ENCODE measurements at places on chromosomes 7 and 10. TPM values are rescaled to one million over a fixed set of nuclear protein-coding genes. Genes with fewer than 3 reads are reported as not detected.

- no peak overlapping the region for H3K4me3 ChIP-seq
- H3K36me3 ChIP-seq: no peaks in the 10 kb centered on the region
- no peaks in the 10 kb centered on the region for H3K27me3 ChIP-seq
- no peaks in the 10 kb centered on the region for H3K4me1 ChIP-seq
- DNase-seq: no peak
Measured at GRCh38 chr10:59587083-59587755, 122.4 kb downstream of the SLC16A9 start.

GRCh38 chr10:33287112-33287511 lies 47.4 kb downstream of the NRP1 start:
- no peak overlapping the region for H3K27ac ChIP-seq
- no peaks in the 10 kb centered on the region for H3K27me3 ChIP-seq
- no peaks in the 10 kb centered on the region for H3K36me3 ChIP-seq
- no peak for DNase-seq

GRCh38 chr10:2759233-2759632 lies 308.1 kb upstream of the PFKP start:
- H3K4me1 ChIP-seq: no peaks in the 10 kb centered on the region
- H3K4me3 ChIP-seq: no peak overlapping the region

- no peaks in the 10 kb centered on the region for H3K4me1 ChIP-seq
- no peak overlapping the region for H3K4me3 ChIP-seq
- H3K36me3 ChIP-seq: no peaks in the 10 kb centered on the region
- no peaks in the 10 kb centered on the region for H3K27me3 ChIP-seq
- no peak overlapping the region for H3K27ac ChIP-seq
Measured at GRCh38 chr10:48813825-48814224, 125.8 kb downstream of the LRRC18 start.

- H3K4me1 ChIP-seq: peaks cover 3% of the 10 kb centered on the region
- no peak overlapping the region for H3K27ac ChIP-seq
- no peaks in the 10 kb centered on the region for H3K27me3 ChIP-seq
- H3K4me3 ChIP-seq: no peak overlapping the region
Measured at GRCh38 chr7:74429153-74429747, 24.5 kb upstream of the GTF2IRD1 start.

DNA sequence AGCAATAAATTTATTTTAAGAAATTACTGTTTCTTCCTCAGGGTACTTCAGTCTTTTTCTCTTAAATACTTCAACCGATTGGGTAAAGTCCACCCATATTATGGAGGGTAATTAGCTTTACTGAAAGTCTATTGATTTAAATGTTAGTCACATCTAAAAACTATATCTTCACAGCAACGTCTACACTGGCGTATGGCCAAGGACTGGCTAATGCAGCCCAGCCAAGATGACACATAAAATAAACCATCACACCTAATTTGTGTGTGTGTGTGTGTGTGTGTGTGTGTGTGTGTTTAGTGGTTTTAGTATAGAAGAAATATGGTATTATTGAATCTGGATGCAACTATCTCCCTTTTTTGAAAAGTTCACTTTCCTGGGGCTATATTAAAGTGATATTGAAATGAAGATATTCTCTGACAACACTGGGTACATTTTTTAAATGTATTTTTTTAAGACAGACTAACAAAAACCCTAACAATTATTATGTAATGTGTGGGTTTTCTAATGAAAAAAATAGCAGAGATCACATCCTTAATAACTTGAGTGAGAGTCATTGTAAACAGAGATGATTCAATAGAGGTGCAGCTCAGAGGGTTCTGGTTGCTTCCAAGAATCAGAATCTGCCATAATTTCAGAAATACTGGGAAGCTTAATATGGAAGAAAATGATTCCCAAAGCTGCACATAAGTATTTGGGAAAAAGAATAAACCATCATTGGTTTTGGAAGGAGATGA lies 584.2 kb upstream of the MBL2 start:
- H3K36me3 ChIP-seq: no peaks in the 10 kb centered on the region
- no peaks in the 10 kb centered on the region for H3K4me1 ChIP-seq
- no peak for DNase-seq
- no peak overlapping the region for H3K27ac ChIP-seq

GRCh38 chr7:140981951-140982350 lies 32.8 kb downstream of the MRPS33 start:
- no peaks in the 10 kb centered on the region for H3K27me3 ChIP-seq
- no peaks in the 10 kb centered on the region for H3K36me3 ChIP-seq
- DNase-seq: no peak
- H3K4me1 ChIP-seq: peaks cover 18% of the 10 kb centered on the region
- no peak overlapping the region for H3K4me3 ChIP-seq

DNA sequence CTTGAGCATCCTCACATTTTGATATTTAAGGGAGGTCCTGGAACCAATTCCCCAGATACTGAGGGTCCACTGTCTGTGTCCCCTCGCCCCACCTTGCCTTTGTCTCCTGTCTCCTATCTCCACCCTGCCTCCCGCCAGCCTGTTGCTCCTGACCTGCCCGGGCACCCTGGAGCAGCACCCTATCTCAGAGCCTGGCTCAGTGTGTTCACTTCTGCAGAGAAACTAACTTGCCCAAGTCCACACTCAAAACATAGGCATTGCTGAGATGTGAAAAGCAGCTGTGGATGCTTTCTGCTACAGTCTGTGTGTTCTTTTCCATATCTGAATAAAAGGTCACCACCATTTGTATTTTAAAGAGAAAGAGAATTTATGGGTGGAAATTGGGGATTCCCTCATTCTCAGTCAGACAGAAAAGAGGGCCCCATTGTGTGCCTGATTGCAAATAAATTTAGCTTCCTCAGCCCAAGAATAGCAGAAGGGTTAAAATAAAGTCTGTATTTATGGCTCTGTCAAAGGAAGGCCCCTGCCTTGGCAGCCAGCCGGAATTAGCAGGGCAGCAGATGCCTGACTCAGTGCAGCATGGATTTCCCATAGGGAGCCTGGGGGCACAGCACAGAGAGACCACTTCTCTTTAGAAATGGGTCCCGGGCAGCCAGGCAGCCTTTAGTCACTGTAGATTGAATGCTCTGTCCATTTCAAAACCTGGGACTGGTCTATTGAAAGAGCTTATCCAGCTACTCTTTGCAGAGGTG lies 161.3 kb downstream of the EGFR start:
- no peaks in the 10 kb centered on the region for H3K36me3 ChIP-seq
- H3K4me3 ChIP-seq: no peak overlapping the region
- H3K27me3 ChIP-seq: no peaks in the 10 kb centered on the region
- no peak for DNase-seq

GRCh38 chr10:96089116-96089515 lies 41.0 kb upstream of the ZNF518A start:
- no peaks in the 10 kb centered on the region for H3K4me1 ChIP-seq
- H3K36me3 ChIP-seq: no peaks in the 10 kb centered on the region
- no peak overlapping the region for H3K27ac ChIP-seq
- DNase-seq: no peak
- no peak overlapping the region for H3K4me3 ChIP-seq

DNA sequence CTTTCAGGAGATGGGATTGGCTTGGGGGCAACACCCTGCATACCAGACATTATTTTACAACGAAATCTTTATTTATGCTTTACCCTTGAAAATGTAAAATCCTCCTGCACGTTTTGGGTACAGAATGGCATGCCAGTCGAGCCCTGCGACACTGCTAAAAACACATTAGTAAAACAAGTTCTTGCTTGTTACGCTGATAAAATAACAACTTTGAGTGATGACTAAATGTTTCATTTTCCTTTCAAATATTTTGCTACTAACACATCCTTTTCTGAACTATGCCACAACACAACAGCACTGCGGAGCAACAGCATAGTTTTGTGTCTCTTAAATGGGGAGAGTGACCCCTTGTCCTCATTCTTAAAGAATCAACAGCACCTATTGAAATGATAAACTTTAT lies 76.0 kb upstream of the SEMA3D start:
- H3K27ac ChIP-seq: no peak overlapping the region
- no peak for DNase-seq
- no peaks in the 10 kb centered on the region for H3K4me1 ChIP-seq
- no peaks in the 10 kb centered on the region for H3K27me3 ChIP-seq
- no peak overlapping the region for H3K4me3 ChIP-seq

DNA sequence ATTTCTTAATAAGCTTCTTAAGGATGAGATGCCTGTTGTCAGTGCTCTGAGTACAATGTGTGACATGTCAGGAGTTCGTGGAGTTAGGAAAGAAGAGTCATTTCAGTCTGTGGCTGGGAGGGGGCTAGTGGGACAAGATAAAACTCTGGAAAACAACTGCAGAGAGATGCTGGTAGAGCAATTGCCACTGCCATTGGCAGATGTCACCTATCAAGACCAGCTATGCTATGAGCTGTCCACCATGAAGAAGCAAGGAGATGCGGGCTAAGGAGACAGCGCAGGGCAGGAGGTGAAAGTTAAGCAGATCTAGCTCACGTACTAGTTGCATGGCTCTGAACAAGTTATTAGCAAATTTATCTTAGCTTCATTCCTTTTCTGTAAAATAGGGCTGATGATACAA lies 756.7 kb downstream of the KCNMA1 start:
- no peaks in the 10 kb centered on the region for H3K4me1 ChIP-seq
- H3K4me3 ChIP-seq: no peak overlapping the region
- H3K27me3 ChIP-seq: no peaks in the 10 kb centered on the region
- H3K36me3 ChIP-seq: no peaks in the 10 kb centered on the region
- DNase-seq: no peak

DNA sequence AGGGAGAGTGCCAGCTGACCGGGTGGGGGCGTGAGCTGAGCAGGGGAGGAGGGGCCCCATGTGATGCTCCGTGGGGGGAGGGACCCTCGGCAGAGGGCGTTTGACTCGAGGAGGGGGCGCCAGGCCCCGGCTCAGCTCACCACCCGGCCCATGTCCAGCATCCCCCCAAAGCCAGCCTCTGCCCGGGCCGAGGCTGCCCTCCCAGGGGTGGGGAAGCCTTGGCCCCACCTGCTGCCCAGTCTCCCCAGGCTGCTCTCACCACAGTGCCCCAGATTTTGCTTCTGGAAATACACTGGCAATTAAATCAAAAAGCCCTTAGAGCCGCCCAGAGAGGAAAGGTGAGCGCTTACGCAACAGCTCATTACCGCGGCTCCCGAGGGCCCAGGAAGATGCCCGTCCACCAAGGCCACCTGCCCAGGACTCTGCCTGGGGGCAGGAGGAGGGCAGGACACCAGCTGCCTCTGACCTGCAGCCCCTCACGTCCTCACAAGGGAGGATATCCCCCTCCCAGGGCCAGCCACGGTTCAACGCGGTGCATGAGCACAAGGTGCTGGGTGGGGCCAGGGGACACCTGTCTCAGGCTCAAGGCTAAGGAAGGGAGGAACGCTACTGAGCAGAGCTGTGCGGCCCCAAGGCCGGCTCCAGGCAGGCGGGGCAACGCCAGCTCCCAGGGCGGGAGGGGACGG lies 70.0 kb upstream of the INPP5A start:
- H3K27ac ChIP-seq: no peak overlapping the region
- no peak overlapping the region for H3K4me3 ChIP-seq
- H3K4me1 ChIP-seq: peaks cover 20% of the 10 kb centered on the region
- no peak for DNase-seq

DNA sequence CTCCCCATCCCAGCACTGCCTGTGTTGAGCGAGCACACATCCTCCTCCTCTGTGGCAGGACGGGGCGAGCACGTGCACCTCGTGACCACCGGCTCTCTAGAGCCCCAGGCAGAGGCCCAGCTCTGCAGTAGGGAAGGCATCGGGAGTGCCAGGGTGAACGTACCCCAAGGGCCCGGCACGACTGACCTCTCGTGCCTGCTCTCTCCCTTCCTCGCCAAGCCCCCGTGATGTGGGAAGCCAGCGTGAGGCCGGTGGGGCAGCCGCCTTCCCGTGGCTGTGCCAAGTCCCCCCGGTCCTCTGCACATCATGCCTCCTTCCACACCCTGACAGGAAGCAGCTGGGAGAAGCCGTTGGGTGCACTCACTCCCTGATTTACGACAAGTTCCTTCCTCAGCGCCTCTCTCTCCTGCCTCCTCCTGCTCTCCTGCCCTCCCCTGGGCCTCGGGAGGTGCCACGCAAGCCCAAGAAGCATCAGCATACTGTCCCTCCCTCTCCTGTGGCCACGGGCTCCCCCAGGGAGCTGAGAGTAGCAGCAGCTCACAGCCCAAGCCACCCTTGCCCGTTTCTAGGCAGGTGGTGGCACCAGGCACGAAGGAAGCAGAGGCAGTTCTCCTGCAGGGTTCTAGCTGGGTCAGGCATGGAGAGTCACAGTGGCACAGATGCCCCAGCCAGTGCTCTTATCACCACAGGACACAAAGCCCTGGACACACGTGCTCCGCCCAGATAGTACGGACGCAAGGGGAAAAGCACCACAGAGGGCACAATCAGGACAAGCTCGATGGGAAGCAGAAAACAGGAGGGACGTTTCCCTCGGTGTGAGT lies 47.0 kb downstream of the AMZ1 start:
- DNase-seq: no peak
- H3K36me3 ChIP-seq: no peaks in the 10 kb centered on the region
- H3K27ac ChIP-seq: no peak overlapping the region
- no peaks in the 10 kb centered on the region for H3K27me3 ChIP-seq
- no peak overlapping the region for H3K4me3 ChIP-seq
- peaks cover 14% of the 10 kb centered on the region for H3K4me1 ChIP-seq

- no peak overlapping the region for H3K27ac ChIP-seq
- no peaks in the 10 kb centered on the region for H3K27me3 ChIP-seq
- H3K36me3 ChIP-seq: no peaks in the 10 kb centered on the region
- peaks cover 22% of the 10 kb centered on the region for H3K4me1 ChIP-seq
Measured at GRCh38 chr10:124067825-124068400, 25.5 kb downstream of the CHST15 start.

DNA sequence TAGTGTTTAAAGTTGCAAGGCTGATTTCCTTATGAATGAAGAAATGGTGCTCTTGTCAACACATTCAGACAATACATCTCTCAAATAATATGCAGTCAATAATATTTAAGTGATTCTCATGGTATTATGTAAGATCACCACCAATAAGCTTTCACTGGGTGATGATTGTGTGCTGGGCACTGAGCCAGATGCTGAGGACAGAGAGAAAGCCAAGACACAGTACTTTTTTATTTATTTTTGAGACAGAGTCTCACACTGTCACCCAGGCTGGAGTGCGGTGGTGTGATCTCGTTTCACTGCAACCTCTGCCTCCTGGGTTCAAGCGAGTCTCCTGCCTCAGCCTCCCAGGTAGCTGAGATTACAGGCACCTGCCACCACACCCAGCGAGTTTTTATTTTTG lies 130.6 kb upstream of the LSM8 start:
- DNase-seq: no peak
- H3K4me1 ChIP-seq: peaks cover 3% of the 10 kb centered on the region
- H3K4me3 ChIP-seq: no peak overlapping the region

- H3K36me3 ChIP-seq: no peaks in the 10 kb centered on the region
- H3K4me3 ChIP-seq: no peak overlapping the region
- no peak overlapping the region for H3K27ac ChIP-seq
- H3K4me1 ChIP-seq: no peaks in the 10 kb centered on the region
- H3K27me3 ChIP-seq: no peaks in the 10 kb centered on the region
- no peak for DNase-seq
Measured at GRCh38 chr7:96059075-96059474, 262.8 kb downstream of the SLC25A13 start.

MBLAC1 gene
- 3.7 TPM for polyA plus RNA-seq

THSD7A gene
- 4.0 TPM for polyA plus RNA-seq

CTBP2 gene
- 81.0 TPM for polyA plus RNA-seq

INMT gene
- 22.0 TPM for polyA plus RNA-seq

GBX1 gene
- not detected for polyA plus RNA-seq

PPP1R17 gene
- not detected for polyA plus RNA-seq

HMX3 gene
- not detected for polyA plus RNA-seq

GRM3 gene
- 0.13 TPM for polyA plus RNA-seq

Measured in hepatocyte (in vitro differentiated cells).